NCI-H146 (cell line): ENCODE measurements at places on chromosomes 2 and 18.

DNA sequence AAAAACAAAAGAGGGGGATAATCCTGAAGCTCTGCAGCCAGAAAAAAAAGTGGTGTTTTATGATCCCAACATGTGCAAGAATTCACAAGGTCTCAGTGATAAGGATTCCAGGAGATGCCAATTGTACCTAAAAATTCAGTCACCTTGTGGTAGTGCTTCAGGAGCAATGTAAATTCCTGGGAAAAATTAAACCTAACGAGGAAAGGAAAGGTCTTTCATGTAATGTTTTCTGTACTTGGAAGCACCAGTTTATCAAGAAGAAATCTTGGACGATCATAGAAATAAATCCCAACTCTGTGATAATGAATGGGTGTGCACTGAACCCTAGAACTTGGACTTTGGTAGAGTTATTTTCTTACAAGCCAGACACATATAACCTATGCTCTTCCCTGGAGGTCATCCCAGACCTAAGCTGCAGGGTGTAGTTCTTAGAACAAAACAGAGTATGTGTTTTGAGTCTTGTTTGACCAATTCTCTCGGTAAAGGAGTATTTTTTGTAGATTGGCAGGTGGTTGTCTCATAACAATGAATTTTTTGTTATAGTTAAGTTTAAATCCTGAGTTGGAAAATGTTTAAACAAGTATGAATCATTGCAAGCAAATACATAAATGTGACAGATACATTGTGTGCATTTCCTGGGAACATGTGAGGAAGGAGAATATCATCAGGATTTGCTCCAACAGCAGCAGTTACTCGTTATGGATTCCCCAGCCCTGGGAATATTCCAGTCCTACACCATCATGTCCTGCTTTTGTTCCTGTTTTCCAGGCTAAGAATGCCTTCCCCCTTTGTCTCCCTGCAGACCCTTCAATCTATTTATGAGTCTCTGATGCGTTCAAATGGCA, 224.6 kb downstream of the NAPG start:
- no peak for DNase-seq

- DNase-seq = no peak
Observed at GRCh38 chr2:69641887-69642708, 1.4 kb downstream of the AAK1 start.

GRCh38 chr2:23801396-23801795, 125.5 kb downstream of the ATAD2B start:
- no peak for DNase-seq

DNA sequence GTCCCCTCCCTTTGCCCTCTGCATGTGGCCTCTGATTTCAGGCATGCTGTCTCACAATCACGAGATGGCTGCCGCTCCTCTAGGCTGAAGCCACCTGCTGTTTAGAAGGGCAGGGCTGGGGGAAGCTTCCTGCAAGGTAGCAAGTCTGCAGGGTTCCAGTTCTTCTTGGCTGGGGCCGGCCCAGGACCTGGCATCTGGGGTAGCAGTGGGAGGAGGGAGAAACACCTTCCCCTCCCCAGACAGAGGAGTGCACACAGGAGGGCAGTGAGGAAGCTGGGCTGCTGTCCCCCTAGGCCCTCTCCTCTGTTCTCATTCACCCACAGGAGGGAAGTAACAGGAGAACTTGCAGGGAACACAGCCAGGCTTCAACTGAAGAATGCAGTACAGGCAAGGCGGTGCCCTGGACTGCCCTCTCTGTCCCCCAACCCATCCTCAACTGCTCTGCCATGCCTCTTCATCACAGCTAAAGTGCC, 345.9 kb upstream of the HS6ST1 start:
- no peak for DNase-seq

DNA sequence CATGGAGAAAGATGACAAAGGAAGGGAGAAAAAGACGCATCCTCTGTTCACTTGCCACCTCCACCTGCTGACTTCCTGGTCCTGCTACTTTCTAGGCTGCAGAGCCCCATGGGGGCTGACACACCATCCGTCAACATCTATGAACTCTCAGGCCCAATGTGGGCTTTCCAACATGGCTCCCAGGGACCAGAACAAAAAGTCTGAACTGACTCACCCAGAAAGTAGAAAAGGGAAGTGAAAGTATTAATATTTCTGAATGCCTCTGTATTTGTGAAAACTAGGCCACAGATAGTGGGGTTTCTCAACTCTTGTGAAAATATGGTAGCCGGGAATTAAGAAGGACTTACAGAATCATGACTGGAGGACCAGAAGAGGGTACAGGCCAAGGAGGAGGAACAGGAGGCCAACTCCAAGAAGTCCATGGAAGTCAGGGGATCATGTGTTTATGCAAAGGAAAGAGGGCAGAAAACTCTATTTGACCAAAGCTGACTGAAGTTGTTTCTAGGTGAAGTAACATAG, 123.1 kb upstream of the CAB39 start:
- DNase-seq = no peak

DNA sequence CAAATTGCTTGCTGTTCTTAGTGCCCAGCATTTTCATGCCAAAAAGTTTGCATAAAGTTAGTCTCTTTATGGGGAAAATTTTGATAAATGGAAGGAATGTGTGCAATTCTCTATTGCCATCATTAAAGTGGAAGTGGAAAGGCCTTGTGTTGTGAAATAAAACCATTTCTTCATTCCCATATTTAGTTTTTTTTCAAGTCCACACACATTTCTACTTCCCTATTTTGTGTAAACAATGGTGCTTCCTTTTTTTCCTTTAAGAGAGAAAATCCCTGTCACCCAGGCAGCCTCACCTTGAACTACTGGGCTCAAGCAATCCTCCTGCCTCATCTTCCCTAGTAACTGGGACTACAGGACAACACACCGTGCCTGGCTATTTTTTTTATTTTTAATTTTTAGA, 42.3 kb upstream of the NCOA1 start:
- DNase-seq = no peak

DNA sequence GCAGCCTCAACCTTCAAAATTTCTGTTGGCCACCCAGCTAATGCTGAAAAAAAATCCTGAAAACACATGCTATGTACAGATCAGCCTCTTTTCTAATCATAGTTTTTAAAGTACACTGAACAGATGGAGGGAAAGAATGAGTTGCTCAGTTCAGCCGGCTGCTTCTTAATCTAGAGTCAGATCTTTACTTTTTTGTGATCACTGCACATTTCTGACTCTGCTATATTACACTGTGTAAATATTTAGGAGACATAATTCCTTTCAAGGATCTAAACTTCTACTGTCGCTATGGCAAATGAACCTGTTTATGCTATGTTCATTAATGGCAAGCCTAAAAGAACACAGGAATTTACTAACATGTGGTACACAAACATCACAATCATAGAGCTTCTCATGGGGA, 114.2 kb downstream of the SRBD1 start:
- DNase-seq = no peak

DNA sequence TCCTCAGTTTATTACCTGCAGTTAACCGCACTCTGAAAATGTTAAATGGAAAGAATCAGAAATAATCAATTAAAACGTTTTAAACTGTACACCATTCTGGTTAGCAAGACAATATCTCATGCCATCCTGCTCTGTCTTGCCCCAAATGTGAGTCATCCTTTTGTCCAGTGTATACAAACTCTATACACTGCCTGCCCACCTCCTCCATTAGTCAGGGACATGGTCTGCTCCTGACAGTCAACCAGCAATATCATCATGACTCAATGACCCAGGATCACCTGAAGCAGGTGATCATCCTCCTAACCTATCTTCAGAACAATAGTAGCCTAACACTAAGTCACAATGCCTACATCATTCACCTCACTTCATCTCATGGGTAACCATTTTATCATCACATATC, 214.7 kb downstream of the KCNH7 start:
- DNase-seq = no peak

DNA sequence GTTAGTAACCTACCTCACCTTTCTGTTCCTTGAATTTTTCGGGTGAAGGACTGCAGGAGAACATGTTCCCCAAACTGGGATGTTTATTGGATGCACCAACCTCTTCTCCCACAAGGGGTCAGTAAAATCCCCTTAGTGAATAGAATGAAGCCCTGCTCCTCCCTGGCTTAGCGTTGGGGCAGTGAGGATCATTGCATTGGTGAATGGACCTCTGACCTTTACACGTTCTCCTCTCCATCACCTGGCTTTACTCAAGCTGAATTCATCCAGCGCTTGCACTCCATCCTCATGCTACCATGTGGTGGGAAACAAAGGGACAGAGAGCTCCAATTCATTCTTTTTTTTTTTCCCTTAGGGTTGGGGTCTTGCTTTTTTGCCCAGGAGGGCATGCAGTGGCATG, 157.2 kb downstream of the MIB1 start:
- DNase-seq = peak; percentile 86

DNA sequence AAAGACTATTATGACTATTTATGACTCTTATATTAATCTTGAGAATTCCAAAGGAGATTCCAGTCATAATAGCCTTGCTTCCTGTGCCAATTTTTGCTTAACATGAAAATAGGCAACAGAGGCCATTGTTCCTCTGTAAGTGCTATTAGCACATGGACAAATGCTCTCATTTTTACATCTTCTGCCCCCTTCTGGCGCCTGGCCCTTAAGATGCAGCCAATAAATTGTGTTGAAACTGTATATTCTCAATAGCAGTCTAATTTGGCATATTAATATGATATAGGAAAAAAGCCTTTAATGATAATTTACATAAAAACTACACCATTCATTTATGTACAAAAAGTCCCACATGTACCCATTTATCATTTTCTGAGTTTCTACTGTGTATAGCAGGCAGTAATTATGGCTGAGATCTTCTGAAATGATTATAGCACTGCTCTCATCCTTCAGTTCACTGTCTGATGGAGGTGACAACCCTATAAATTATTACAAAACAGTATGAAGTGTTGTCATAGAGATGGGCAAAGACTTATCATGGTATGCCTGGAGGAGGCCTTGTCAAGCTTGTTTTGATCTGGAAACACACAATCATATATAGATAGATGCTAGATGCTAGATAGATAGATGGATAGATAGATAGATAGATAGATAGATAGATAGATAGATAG, 613.3 kb downstream of the TSN start:
- no peak for DNase-seq

DNA sequence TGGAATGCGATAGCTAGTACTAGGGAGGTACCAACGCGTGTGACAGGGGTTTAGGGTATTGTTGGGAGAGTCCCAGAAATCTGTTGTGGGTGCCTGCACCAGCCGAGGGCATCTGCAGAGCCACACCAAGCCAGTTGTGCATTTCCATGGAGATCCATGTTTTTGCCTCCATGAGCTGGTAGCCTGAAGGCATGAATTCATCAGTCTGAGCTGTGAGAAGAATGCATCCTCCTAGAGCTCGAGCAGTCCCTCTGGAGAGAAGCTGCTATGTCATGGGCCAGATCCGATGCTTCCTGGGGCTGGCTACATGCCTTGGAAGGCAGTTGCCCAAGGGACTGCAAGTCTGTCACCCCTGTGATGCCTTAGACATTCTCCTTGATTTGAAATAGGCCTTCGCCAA, 57.9 kb downstream of the LIPG start:
- peak; percentile 24 for DNase-seq

GRCh38 chr2:221876016-221876415, 303.9 kb upstream of the EPHA4 start:
- DNase-seq = no peak

DNA sequence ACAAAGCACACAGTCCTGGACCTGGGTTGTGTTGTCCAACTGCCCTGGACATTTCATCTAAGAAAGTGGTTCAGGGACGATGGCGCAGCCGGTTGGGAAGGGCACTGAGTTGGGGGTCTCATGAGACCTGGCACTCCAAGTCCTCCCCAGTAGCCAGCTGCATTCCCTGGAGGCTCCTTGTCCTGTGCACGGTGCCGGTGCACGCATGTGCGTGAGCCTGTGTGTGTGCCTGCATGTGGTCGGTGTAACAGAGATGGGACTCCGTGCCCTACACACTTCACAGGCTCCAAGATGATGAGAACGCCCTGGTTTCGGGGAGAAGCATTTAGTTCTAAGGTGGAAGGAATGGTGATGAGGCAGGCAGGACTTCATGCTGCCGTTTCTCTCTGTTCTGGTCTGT, 124.9 kb upstream of the PXDN start:
- no peak for DNase-seq

- DNase-seq = no peak
Observed at GRCh38 chr2:8453904-8454302, 228.0 kb upstream of the ID2 start.

- peak; percentile 79 for DNase-seq
Observed at GRCh38 chr2:28413899-28414295, 21.2 kb downstream of the FOSL2 start.

DNA sequence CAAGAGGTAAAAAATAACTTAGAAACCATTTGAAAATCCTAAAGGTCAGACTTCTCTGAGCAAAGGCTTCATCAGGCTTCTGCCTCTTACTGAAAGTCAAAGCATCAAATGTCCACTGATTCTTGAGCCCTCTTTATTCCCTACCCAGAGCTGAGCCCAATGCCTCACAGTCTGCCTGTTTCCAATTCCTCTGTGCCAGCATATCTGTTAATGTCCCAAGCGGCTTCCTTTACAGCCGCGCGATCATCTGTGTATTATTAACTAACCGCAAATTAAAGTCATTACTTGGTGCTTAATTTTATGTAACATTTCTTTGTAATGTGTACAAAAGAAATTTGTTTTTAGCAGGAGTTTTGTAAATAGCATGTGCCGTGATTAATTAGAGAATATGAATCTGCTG, 418.8 kb upstream of the HNRNPA3 start:
- no peak for DNase-seq

- peak; percentile 49 for DNase-seq
Observed at GRCh38 chr2:86671337-86671981, 47.8 kb upstream of the RNF103 start.

DNA sequence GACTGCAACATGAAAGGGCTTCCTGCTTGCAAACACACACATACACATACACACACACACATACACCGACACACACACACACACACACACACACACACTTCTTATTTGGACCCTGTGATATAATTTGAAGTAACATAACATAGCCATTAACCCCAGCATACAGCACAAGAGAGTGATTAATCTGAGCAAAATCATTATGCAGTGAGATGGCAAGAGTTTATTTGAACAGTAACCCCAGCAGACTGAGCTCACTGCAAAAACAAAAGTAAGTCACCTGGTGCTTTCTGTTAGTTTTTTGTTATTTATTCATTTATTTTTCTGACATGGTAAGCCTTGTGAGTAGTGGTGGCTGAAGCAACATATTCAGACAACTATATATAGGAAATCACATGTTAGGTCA, 93.7 kb downstream of the NOL4 start:
- DNase-seq = peak; percentile 59

DNA sequence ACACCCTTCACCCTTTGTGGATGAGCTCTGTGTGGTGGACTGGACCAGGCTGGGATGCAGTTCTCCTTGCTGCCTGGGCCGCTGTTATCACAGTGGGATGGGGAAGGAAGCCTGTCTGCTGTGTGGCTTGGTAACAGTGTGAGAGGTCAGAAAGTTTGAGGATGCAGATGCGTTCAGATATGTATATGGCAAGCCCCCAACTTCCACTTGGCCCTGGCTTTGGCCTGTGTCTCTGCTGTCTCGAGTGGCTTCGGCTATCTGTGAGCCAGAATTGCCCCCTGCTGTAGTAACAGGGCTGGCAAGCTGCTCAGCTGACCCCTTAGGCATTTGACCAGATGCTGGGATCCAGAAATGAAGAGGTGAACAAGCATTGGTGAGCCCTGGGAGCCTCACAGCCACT, 106.8 kb downstream of the WDSUB1 start:
- no peak for DNase-seq
